ENCODE measurements at places on chromosomes 11 and 22. TPM values are rescaled to one million over a fixed set of nuclear protein-coding genes. Genes with fewer than 3 reads are reported as not detected.

The NXPE1 gene
- total RNA-seq = not detected

The SULT4A1 gene
- not detected for total RNA-seq

The CARD18 gene
- not detected for total RNA-seq

The SAAL1 gene
- 21.7 TPM for total RNA-seq

The OR2AT4 gene
- under 0.01 TPM for total RNA-seq

The OR52J3 gene
- total RNA-seq = not detected

The THY1 gene
- 11.7 TPM for total RNA-seq

The MAP6 gene
- 0.33 TPM for total RNA-seq

The CARD16 gene
- 4.8 TPM for total RNA-seq

The TRPM5 gene
- not detected for total RNA-seq

The LINC01488 gene
- total RNA-seq = not detected

The TMEM121B gene
- total RNA-seq = 0.34 TPM

The SLN gene
- not detected for total RNA-seq

The MPZL2 gene
- 0.46 TPM for total RNA-seq

The DGAT2 gene
- total RNA-seq = 2.4 TPM

The GGT1 gene
- total RNA-seq = 1.4 TPM

The TEX54 gene
- total RNA-seq = not detected

The TRPC6 gene
- total RNA-seq = under 0.01 TPM

The RNF215 gene
- total RNA-seq = 8.3 TPM

The RBMXL2 gene
- total RNA-seq = not detected

The SCGB1A1 gene
- not detected for total RNA-seq

The MMP12 gene
- not detected for total RNA-seq

The TEF gene
- 3.0 TPM for total RNA-seq

The OR52K2 gene
- total RNA-seq = 1.00 TPM

The KCNQ1OT1 gene
- total RNA-seq = 5.1 TPM

The TRIM68 gene
- 10.7 TPM for total RNA-seq

The BRMS1 gene
- total RNA-seq = 80.4 TPM

The GAB2 gene
- 17.1 TPM for total RNA-seq

The MUC2 gene
- total RNA-seq = not detected

The OVOL1 gene
- total RNA-seq = not detected

The TBX1 gene
- total RNA-seq = not detected

The LSP1 gene
- not detected for total RNA-seq

The CASP5 gene
- total RNA-seq = not detected

The CHRNA10 gene
- 0.73 TPM for total RNA-seq

The CPT1B gene
- total RNA-seq = 12.8 TPM

The C11orf86 gene
- not detected for total RNA-seq

The TRIM48 gene
- total RNA-seq = not detected

The TMEM132A gene
- 11.3 TPM for total RNA-seq

The CCDC86 gene
- total RNA-seq = 21.4 TPM

The SCN4B gene
- not detected for total RNA-seq

The APOL5 gene
- not detected for total RNA-seq

The DDI1 gene
- not detected for total RNA-seq

The IGLL1 gene
- total RNA-seq = not detected

The USH1C gene
- total RNA-seq = not detected

The LRRC4C gene
- not detected for total RNA-seq

The OR5P2 gene
- not detected for total RNA-seq

The DBX1 gene
- not detected for total RNA-seq

The CHADL gene
- total RNA-seq = under 0.01 TPM
